Hippocampal formation (tissue), 2 donors: ENCODE measurements at places on chromosomes 7 and 10.

- DNase-seq = no peak
Measured at GRCh38 chr10:48634198-48634983, 29.5 kb upstream of the ARHGAP22 start.

DNA sequence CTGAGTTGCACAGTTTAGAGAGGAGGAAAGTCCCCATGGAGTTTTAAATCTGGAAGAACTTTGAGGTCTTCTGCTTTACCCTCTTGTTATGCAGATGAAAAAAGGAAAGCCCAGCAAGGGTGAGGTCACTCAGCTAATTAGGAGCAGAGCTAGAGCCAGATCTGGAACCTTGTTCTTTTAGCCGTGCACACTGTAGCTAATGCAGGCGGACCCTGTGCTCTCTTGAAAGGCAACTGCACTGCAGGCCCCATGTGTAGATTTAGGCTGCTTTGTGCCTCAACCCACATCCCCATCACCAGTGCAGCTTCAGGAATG lies 63.4 kb downstream of the SYPL1 start:
- DNase-seq = no peak

DNA sequence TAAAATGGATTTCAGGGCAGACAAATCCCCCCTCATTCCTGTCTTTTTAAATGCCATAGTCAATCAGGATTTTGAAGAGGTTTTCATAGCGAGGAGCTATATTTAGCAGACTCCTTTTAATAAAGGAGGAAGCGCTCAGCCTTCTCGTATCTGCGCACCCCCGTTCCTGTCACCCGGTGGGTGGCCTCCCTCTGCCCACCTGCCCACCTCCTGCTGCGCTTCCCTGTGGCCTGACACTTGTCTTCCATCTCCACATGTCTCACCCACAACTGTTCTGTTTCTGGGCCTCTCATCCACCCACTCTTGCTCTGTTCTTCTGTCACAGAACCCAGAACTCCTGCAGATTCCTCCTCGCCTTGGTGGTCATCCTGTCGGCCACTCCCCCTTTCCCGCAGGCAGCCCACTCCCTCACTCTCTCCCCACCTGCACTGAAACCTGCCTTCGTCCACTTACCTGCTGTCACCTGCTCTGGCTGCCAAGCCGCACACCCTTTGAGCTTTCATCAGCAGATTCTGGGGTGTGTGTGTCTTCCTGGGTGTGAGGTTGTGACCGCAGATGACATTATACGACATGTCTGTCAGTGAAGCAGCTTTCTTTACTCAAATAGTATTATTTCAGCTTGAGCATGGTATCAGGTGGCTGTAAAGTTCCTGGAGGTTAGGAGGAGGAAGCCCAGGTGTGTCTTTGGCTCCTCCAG lies 163.5 kb upstream of the AGK start:
- no peak for DNase-seq

- DNase-seq = no peak
Measured at GRCh38 chr10:12081879-12082557, 13.3 kb downstream of the DHTKD1 start.

GRCh38 chr7:80241671-80242070 lies 107.0 kb downstream of the GNAI1 start:
- no peak for DNase-seq

DNA sequence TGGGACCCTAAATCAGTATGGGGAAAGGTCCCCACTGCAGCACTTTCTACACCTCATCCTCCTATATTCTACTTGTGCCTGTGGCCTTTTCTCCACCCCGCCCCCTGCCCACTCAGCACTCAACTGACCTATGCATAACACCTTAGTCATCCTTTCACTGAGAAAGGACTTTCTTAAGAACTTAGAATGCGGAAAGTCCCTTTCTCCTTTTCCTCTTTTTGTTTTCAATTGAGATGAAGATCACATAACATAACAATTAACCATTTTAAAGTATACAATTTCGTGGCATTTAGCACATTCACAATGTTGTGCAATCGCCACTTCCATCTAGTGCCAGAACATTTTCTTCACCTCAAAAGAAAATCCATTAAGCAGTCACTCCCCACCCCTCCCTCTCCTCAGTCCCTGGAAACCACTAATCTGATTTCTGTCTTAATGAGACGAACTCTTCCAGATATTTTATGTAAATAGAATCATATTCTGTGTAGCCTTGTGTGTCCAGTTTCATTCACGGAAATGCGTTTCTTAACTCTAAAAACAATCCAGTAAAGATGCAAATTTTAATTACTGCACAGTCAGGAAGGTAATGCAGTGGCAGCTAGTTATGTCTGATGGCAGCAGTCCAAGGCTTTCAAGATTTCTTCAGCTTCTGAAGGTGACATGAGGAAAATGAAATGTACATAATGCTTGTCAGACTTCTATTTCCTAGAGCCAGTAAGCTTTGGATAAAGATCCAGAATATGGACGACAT lies 41.7 kb downstream of the FAS start:
- no peak for DNase-seq

GRCh38 chr10:106513352-106513771 lies 651.1 kb downstream of the SORCS1 start:
- peak; percentile 18 for DNase-seq

GRCh38 chr7:117950601-117951260 lies 77.5 kb upstream of the CTTNBP2 start:
- DNase-seq = no peak

- no peak for DNase-seq
Measured at GRCh38 chr7:112994656-112995055, 92.0 kb downstream of the GPR85 start.

- no peak for DNase-seq
Measured at GRCh38 chr10:26436848-26437247, 1.3 kb upstream of the APBB1IP start.

- DNase-seq = no peak
Measured at GRCh38 chr7:49791088-49791741, 17.8 kb downstream of the VWC2 start.

DNA sequence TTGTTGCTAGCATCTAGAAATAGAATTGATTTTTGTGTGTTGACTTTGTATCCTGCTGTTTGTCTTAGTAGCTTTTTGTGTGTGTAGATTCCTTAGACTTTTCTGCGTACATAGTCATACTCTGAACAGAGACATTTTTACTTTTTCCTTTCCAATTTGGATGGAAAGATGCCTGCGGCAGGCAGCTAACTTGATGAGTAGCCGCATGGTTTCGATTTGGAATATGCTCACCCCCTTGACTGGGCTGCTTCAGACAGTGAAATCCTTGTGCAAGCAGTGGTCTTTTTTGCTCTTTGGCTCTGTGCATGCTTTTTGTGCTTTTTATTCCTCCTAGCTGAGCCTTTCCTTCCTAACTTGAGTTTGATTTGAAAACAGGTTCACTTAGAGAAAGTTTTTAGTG lies 71.8 kb downstream of the HHEX start:
- no peak for DNase-seq

- no peak for DNase-seq
Measured at GRCh38 chr10:15836807-15837206, 23.5 kb downstream of the MINDY3 start.

GRCh38 chr10:96585736-96586418 lies 935 bp downstream of the TM9SF3 start:
- DNase-seq = no peak

- no peak for DNase-seq
Measured at GRCh38 chr10:133131734-133132472, 28.1 kb upstream of the KNDC1 start.

DNA sequence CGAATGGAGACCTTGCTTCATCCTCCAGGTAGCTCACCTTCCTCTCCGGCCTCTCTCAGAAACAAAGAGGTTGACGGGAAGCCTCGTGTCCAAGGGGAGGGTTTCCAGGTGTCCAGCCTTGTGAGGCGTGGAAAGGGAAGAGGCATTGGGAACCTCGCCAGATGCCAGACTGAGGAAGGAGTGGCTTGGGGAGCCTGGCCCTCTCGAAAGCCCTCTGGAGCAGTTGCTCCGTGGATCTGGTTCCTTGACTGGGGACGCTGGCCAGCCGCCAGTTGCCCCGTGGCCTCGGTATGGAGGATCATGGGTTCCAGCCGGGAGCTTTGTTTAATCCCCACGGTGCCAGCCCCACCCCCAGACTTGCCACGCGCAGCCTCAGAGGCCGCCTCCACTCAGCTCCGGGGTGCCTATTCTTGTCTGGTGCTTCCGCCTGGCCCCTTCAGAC lies 30.3 kb upstream of the SUN1 start:
- DNase-seq = no peak

GRCh38 chr7:81626008-81626407 lies 143.8 kb downstream of the HGF start:
- no peak for DNase-seq

DNA sequence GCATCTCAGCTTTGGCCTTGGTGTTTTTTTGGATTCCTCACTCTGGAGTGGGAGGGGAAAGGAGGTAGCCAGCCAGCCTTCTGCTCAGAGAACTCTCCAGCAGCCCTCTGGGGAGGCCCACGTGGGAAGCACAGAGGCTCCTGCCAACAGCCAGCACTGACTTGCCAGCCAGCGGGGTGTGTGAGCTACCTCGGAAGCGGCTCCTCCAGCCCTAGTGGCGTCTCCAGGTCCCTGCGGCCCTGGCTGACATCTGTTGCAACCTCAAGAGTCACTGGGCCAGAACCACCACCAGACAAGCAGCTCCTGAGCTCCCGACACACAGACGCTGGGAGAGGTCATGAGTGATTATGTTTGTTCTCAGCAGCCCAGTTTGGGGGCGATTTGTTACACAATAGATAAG lies 180.2 kb upstream of the FZD8 start:
- DNase-seq = peak; percentile 62

DNA sequence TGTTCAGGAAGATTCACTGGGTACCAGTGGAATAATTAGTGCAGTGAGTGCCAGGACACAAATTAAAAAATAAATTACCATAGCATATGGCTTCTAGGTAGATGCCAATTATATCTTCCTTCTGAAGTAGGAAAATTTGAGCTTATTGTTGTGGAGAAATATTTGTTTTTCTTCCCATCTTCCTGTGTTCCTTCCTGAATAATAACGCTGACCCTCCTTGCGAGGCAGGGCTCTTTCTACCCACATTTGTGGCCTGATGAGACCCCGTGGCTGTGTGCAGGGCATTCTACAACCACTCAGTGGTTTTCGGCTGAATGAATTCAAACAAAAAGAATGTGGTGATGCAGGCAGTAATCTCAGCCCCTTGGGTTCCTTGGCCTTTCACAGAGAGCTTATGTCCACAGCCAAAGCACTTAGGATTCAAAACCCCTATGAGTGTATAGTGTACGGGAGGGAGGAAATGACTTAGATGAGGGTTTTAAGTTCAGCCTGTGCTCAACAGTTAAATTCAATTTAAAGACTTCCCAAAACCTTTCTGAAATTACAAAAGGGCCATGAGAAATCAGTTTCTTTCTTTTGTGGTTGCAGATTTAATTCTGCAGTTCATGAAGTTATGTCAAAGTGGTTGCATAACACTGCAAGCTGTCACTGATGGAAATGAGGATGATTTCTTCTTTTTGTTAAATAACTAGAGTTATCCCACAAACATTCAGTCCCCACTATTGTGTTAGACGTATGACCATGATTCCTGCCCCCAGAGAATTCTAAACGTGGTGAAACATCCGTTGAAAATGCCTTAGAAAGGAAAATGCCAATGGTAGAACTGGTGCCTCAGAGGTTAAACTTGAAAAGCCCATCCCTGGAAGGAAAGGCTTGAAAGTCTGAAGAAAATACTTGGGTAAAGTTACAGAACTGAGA lies 255.3 kb downstream of the FZD1 start:
- DNase-seq = no peak

GRCh38 chr7:2201686-2202360 lies 30.9 kb downstream of the MAD1L1 start:
- no peak for DNase-seq

GRCh38 chr10:93357680-93358079 lies 124.5 kb downstream of the MYOF start:
- peak; percentile 4 for DNase-seq

DNA sequence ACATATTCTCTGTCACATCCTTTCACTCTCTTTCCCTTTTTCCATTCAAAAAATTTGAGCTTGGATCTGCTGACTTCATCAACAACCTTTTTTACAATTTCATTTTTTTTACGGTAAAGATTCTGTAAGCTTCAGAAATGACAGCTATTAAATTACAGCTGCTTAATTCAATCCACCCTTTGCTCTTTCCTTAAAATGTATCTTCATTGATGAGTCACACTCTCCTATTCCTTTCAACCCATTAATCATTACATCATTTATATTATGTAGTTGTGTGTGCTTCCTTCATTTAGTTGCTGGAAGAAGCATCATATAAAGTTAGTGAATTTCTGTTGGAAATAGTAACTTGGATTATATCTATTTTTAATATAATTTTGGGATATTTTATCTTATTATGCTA lies 67.1 kb upstream of the MAGI2 start:
- DNase-seq = no peak

DNA sequence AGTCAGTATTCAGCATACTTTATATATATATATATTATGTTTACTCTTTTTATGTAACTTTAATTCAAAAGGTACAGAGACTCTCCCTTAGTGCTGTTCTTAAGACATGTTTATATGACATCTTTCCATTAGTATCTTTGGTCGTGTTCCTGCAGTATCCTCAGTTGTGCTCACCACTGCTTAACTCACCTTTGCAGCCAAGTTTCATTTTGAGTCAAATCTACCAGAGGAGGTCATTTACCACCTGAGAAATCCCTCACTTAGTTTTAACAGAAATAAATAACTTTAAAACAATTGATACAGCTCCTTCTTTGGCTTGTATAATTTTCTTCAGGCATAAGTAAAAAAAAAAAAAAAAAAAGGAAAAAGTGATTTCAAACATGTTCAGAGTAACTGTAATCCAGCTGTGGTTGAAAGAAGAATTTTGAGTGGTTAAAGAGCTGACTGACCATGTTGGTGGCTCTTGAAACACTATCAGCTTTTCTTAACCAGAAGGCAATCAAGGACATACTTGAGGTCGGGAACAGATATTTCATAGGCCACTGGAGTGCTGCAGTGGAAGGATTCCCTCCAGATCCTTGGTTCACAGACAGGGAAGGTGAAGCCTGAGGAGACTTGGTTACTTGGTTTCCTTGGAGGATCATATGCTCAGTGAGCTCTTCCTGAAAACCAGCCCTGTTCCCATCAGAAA lies 116.8 kb downstream of the AUTS2 start:
- no peak for DNase-seq

GRCh38 chr7:50676740-50677637 lies 105.7 kb downstream of the GRB10 start:
- peak; percentile 69 for DNase-seq

DNA sequence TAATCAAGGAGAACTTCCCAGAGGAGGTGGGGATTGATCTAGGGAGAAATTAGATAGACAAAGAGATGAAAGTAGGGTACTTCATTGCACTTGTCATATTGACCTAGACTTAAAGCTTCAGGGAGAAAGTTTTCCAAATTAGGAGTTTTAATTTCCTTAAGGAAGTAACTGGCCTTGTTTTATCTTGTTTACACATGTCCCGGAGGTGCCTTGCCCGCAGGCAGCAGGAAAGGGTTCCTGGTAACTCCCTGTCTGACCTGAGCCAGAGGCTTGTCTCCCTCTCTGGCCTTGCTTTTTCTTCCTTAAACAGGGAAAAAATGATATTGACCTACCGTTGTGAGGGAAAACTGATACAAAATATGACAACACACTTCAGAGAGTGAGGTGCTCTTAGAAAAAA lies 181.6 kb downstream of the EVX1 start:
- no peak for DNase-seq

- DNase-seq = no peak
Measured at GRCh38 chr7:32779167-32779566, 112.4 kb downstream of the KBTBD2 start.
